ENCODE measurements at places on chromosomes 3 and 15.

GRCh38 chr3:52018319-52019000, 22.8 kb upstream of the RPL29 start:
- H3K27ac ChIP-seq: no peak overlapping the region
- DNase-seq: no peak
- no peaks in the 10 kb centered on the region for H3K36me3 ChIP-seq
- no peaks in the 10 kb centered on the region for H3K27me3 ChIP-seq

- H3K4me1 ChIP-seq: no peaks in the 10 kb centered on the region
- H3K4me3 ChIP-seq: no peak overlapping the region
- H3K27ac ChIP-seq: no peak overlapping the region
- DNase-seq: no peak
- H3K36me3 ChIP-seq: no peaks in the 10 kb centered on the region
- H3K27me3 ChIP-seq: no peaks in the 10 kb centered on the region
Measured at GRCh38 chr3:139465636-139466035, 10.7 kb downstream of the RBP2 start.

DNA sequence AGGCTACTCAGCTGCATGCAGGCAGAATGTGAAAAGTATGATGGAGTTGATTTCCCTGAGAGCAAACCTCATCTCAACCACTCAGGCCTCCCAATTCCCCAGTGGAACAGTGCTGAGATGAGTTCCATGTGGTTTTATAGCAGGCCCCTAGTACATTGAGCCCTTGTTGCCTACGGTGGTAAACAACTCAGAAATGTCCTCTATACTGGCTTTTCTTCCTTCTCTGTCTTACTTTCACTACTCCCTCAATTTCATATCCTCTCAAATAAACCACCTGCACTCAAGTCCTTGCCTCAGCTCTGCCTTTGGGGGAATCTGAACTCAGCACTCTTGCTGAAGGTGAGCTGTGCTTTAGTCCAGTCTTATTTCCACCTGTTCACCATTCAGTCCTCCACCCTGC, 399.9 kb downstream of the PDCD6IP start:
- no peaks in the 10 kb centered on the region for H3K27me3 ChIP-seq
- H3K4me3 ChIP-seq: no peak overlapping the region
- peaks cover 23% of the 10 kb centered on the region for H3K4me1 ChIP-seq
- no peaks in the 10 kb centered on the region for H3K36me3 ChIP-seq
- DNase-seq: no peak

GRCh38 chr3:133384331-133385027, 15.4 kb upstream of the BFSP2 start:
- no peaks in the 10 kb centered on the region for H3K27me3 ChIP-seq
- peaks cover 8% of the 10 kb centered on the region for H3K36me3 ChIP-seq
- no peak overlapping the region for H3K4me3 ChIP-seq
- DNase-seq: no peak
- H3K27ac ChIP-seq: no peak overlapping the region
- H3K4me1 ChIP-seq: no peaks in the 10 kb centered on the region

GRCh38 chr3:73216310-73216709, 154.9 kb downstream of the EBLN2 start:
- H3K36me3 ChIP-seq: no peaks in the 10 kb centered on the region
- H3K27me3 ChIP-seq: peaks cover 9% of the 10 kb centered on the region
- DNase-seq: no peak
- H3K4me1 ChIP-seq: no peaks in the 10 kb centered on the region
- H3K4me3 ChIP-seq: no peak overlapping the region
- no peak overlapping the region for H3K27ac ChIP-seq

GRCh38 chr3:153138276-153139210, 23.5 kb upstream of the RAP2B start:
- H3K4me1 ChIP-seq: no peaks in the 10 kb centered on the region
- no peak overlapping the region for H3K27ac ChIP-seq
- H3K27me3 ChIP-seq: no peaks in the 10 kb centered on the region

- no peak overlapping the region for H3K27ac ChIP-seq
- no peak overlapping the region for H3K4me3 ChIP-seq
- H3K36me3 ChIP-seq: peaks cover 5% of the 10 kb centered on the region
Measured at GRCh38 chr3:172065967-172066762, 26.8 kb downstream of the FNDC3B start.

DNA sequence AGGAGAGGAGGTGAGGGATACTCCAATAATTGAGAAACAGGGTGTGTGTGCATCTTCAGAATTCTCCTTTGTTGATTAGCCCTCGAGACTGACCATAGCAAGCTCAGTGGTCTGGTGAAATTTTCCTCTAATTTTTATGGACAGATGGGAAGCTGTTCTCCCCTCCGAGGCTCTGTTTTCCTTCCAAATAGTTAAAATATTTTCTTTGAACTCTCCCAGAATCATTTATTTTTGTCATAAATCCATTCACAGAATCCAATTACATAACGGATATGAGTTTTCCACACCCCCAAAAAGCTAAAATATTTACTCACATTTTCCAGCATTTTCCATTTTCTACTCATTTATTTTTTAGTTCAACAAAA, 36.5 kb downstream of the QTRT2 start:
- DNase-seq: no peak
- peaks cover 4% of the 10 kb centered on the region for H3K27me3 ChIP-seq
- peaks cover 3% of the 10 kb centered on the region for H3K4me1 ChIP-seq
- no peak overlapping the region for H3K4me3 ChIP-seq

Data from naive thymus-derived CD8-positive, alpha-beta T cell (primary cell).